Activated CD8-positive, alpha-beta T cell treated with anti-CD3 and anti-CD28 coated beads for 36 hours (primary cell): ENCODE measurements at places on chromosomes 6 and 20.
A peak's percentile ranks its signal among the peaks of the same experiment; 100 is the strongest.

- H3K36me3 ChIP-seq: peaks cover 45% of the 10 kb centered on the region
- no peak for DNase-seq
- peaks cover 67% of the 10 kb centered on the region for H3K4me1 ChIP-seq
- H3K4me3 ChIP-seq: no peak overlapping the region
- no peaks in the 10 kb centered on the region for H3K27me3 ChIP-seq
- H3K27ac ChIP-seq: no peak overlapping the region
Observed at GRCh38 chr6:30806581-30807183, 62.3 kb upstream of the IER3 start.

GRCh38 chr20:8361006-8361652 is 229.1 kb downstream of the PLCB1 start:
- peak; percentile 49 for DNase-seq
- no peak overlapping the region for H3K27ac ChIP-seq
- H3K4me1 ChIP-seq: peaks cover 9% of the 10 kb centered on the region

DNA sequence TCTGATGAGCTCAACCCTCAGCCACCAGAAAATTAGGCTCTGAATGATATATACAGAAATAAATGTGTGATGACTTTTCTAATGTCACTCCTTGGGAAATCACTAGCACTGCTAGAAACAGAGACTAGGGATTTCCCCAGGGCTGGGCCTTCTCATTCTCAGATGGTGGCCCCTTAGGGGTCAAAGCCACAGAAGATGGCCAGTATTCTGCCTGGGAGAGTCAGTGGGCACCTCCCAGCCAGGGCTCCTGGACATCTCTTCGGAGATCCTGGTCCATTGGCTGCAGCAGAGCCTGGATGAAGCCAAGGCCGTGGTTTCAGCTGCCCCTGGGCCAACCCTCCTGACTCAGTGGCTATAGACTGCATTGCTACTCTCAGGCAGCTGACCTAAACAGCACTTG is 276.9 kb upstream of the SUPT3H start:
- H3K4me1 ChIP-seq: peaks cover 14% of the 10 kb centered on the region
- H3K27me3 ChIP-seq: peaks cover 6% of the 10 kb centered on the region
- H3K36me3 ChIP-seq: peaks cover 2% of the 10 kb centered on the region
- no peak for DNase-seq
- no peak overlapping the region for H3K4me3 ChIP-seq

DNA sequence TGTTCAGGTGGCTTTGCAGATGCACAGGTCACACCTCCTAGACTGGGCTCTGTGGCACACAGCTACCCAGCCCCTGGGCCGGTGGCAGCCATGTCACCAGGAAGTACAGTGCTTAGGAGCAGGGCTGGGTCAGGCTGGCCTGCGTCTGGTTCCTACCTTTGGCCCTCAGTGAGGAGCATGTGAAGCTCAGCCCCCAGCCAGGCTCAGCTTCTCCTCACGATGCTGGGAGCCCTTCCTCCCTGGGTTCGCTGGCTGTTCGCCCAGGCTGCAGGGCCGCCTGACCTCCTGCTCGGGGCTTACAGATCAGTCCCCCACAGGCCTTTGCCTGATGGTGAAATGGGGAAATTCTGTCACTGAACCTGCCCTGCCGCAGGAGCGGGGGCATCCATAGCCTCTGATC is 23.1 kb downstream of the SPATA2 start:
- DNase-seq: no peak
- peaks cover 7% of the 10 kb centered on the region for H3K36me3 ChIP-seq
- H3K27me3 ChIP-seq: no peaks in the 10 kb centered on the region
- no peak overlapping the region for H3K4me3 ChIP-seq
- H3K27ac ChIP-seq: peak overlapping the region; percentile 69

GRCh38 chr6:8352966-8353340 is 82.4 kb downstream of the SLC35B3 start:
- peaks cover 1% of the 10 kb centered on the region for H3K27me3 ChIP-seq
- no peaks in the 10 kb centered on the region for H3K4me1 ChIP-seq
- H3K36me3 ChIP-seq: no peaks in the 10 kb centered on the region
- H3K4me3 ChIP-seq: no peak overlapping the region
- no peak overlapping the region for H3K27ac ChIP-seq

GRCh38 chr6:225907-226306 is 66.4 kb upstream of the DUSP22 start:
- peaks cover 77% of the 10 kb centered on the region for H3K4me1 ChIP-seq
- peak overlapping the region; percentile 91 for H3K27ac ChIP-seq
- H3K27me3 ChIP-seq: peaks cover 1% of the 10 kb centered on the region
- no peak for DNase-seq
- H3K36me3 ChIP-seq: no peaks in the 10 kb centered on the region
